Stimulated activated CD8-positive, alpha-beta memory T cell treated with anti-CD3 and anti-CD28 coated beads, Interleukin-4, amount 100 ng/mL, for 48 hours (primary cell): ENCODE measurements at places on chromosomes 6 and 20.

GRCh38 chr20:4411744-4412143 is 310.0 kb upstream of the PRND start:
- no peak for DNase-seq

DNA sequence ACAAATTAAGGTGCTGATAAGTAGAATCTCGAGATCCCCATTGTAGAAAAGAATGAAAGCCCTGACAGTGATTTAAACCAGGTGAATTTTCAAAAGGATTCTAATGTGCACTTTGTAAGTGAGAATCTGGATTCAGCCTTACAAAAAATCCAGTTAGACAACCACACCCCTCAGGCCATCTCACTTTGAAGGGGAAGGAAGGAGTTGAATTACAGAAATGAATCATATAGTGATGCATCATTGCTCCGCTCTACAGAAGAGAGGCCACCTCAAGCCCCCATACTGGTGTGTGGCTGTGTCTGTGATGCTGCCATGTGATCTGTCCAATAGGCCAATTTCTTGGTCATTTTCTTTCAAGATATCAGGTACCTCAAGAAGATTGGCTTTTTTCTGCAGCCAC is 85.5 kb upstream of the NT5E start:
- peak; percentile 36 for DNase-seq

GRCh38 chr6:169577974-169578373 is 123.9 kb downstream of the WDR27 start:
- DNase-seq = no peak

DNA sequence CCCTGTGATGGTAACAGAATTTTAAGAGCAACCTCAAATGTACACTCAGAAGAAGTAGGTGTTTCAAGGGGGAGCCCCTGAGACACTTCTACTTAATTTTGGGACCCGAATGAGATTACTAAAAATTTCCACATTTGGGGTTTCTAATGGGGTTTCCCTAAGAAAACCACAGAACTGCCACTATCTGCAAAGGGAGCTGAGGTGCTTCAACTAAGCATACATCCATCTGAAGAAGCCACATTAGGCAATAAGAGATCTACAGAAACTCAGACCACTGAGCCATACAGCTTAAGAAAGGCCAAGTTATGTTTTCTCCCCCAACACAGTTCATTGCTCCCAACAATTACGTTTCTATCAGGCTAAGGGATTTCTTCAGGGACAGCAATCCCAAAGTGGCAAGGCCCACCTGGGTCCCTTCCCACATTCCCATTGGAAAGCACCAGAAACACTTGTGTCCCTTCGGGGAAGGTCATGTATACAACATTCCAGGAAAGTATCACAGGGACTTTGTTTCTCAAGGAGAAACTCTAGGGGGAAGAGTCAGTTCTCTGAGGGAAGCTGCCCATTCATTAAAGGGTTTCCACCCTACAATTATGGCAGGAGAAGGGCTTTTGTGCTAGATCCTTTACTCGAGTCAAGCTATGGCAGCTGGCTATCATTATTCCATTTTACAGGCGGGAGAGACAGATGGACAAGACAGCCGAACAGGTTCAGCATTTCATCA is 5.0 kb downstream of the BCL2L1 start:
- DNase-seq = no peak

DNA sequence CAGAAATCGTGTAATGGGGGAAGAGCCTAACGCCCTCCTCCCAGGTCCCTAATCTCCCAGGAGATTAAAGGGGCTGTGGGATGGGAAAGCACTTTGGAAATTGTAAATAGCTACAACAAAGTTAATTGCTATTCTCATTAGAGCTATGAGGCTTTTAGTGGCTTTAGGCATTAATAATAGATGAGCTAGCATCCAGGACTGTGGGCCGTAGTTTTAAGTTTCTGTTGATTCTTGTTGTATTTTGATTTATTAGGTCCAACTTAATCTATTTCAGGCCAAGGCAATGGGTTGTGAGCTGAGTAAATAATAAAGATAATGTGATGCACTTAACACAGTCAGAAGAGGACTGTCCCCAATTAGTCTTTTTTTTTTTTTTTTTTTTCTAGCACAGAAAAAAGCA is 67.7 kb downstream of the ANKRD6 start:
- DNase-seq = no peak

GRCh38 chr20:41011551-41012067 is 17.0 kb upstream of the TOP1 start:
- no peak for DNase-seq

DNA sequence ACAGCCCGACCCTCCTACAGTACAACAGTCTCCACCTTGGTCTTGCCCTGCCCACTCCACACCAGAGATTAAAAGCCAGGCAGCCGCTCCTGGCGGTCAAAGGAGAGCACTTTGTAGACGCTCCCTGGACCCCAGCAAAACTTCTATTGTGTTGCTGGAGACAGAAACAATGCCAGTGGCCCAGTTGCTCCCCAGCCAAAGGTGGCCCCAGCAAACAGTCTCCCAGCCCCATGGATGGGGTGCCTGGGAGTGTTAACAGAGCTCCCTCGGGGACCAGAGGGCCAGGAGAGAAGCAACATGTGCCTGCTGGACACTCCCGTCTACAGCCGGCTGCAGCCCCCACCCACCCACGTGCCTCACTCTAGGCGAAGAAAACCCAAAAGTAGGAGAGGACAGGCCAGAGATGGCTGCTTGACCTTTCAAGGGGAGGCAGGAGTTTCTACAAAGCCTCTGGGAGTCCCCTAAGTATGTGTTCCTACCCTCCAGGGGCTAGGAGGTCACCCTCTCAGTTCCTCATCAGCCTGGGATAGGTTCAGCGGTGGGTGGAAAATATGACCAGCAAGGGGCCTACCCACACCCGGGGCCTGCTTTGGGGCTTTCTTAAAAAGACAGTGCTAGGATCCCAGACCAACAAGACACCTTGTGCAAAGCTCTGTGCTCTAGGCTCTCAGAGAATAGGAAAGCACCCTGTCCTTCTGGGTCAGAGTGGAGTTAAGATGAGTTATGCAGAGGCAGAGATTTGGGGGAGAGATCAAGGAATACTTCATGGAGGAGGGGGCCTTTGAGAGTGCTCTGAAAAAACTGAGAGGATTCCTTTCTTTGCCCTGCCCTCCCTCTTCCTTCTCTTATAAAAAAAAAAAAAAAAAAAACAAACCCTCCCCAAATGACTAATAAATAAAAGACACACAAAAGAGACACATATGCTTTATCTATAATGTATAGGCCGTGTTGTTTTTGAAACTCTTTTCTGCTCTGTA is 19.0 kb upstream of the PREX1 start:
- DNase-seq = peak; percentile 81

DNA sequence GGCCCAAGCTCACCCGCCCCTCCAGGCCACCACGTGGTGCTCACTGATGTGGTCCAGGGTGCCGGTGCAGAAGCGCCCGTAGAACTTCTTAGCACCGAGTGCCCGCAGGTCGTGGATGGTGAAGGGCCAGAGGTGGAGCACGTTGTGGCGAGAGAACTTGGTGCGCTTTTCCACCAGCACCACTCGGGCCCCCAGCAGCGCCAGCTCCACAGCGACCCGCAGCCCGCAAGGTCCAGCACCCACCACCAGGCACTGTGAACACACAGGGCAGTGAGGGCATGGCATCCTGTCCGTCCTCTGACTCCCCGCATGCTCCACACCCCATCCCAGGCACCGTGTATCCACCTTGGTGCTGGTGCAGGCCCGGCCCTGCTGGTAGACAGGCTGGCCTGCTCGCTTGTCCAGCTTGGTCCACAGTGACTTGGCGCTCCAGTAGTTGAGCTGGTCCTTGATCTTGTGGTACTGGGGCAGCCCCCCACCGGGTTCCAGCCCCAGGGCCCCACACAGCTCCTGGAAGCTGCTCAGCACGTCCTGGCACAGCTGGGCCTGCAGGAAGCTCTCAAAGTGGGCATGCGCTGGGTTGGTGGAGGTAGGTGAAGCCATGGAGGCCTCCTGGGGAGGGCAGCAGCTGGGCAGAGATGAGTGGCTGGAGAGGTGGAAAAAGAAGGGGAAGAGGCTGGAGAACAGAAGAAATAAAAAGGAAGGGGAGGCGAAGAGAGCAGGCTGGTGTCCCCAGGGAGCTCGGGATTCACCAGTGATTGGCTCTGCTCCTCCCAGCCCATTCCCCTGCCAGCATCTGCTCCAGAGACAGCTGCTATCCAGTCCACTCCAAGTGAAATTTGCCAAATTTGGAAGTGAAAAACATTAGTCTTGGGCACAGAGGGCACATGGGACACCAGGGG is 1.7 kb downstream of the MICAL1 start:
- no peak for DNase-seq

DNA sequence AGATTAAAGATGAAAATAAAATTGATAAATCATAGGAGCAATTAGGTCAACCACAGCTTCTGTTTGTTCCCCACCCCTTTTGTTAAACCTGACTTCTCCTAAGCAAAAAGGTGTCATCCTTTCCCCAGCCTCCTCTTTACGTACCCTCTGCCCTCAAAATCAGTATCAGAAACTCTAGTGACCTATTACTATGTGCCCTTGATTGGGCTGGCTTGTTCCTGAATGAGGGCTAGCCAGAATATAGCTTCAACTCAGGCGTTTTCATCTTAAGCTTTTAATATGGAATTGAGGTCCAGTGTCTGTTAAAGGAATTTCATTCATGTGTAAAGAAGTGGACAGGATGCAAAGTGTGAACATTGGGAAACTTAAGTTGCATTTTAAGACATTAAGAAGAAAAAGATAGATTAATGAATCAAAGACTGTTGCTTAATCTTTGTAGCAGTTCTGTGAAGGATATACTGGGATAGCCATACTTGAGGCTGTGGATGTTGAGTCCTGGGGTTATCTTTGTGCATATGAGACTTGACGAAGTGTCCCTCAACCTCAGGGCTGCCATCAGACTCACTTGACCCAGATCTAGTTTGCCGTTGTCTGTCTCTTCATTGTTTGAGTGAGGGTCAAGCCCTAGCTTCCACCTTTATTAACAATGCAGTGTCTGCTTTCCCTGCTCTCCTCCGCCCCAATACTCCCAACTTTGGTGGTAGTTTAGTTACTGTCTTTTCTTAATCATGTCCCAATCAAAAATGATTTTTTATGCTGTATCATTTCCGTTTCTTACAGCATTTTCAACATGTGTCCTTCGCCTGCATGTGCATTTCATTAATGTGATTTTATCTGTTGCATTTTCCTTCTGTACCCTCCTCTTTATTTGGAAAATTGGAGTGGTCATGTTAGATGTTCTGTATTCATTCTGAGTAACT is 1.9 kb downstream of the TBPL1 start:
- no peak for DNase-seq

DNA sequence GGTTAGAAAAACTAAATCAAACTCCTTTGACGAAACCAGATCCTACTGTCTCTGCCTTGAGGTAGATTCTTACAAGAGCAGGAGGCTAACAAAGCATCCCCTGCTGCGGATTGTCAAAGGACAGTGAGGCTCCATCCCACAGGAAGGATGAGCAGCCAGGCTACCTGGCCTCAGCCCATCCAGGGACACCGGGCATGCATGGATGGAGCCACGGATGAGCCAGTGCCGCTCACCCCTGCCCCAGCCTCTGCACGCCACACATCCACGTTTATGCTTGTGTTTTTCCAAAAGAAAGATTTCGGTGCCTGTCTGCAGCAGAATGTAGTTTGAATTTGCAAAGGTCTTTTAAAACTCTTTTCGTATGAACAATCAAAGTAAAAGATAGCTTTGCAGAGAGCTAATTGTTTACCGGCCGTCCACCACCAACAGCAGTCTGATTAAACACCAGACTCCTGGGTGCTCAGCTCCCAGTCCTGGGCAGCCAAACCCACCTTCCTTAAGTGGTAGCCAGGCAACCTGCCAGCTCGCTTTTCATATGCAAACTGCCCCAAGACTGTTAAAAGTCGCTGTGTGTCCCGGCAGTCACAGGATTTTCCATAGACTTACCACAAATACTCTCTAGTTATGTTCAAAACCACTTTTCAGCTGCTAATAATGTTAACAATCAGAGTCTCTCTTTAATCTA is 999 bp downstream of the THBS2 start:
- DNase-seq = no peak

- DNase-seq = no peak
Measured at GRCh38 chr6:126531840-126532239, 191.9 kb downstream of the CENPW start.

DNA sequence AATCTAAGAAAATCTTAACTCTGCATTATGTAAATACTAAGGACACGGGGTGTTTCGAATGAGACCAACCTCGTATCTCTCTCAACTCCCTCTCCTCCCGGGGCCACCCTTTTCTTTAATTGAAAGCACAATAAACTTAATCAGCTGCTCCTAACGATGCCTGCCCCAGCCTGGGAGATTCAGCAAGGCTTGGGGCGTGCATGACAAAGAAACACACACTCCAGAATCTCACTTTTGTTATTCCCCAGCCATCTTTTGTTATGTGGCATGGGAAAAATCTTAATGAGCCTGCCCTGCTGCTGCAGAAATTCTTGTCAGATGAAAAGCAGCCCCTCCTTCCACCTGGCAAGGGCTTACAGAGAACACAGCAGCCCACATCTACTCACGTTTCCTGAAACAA is 117.4 kb downstream of the TTLL2 start:
- no peak for DNase-seq

DNA sequence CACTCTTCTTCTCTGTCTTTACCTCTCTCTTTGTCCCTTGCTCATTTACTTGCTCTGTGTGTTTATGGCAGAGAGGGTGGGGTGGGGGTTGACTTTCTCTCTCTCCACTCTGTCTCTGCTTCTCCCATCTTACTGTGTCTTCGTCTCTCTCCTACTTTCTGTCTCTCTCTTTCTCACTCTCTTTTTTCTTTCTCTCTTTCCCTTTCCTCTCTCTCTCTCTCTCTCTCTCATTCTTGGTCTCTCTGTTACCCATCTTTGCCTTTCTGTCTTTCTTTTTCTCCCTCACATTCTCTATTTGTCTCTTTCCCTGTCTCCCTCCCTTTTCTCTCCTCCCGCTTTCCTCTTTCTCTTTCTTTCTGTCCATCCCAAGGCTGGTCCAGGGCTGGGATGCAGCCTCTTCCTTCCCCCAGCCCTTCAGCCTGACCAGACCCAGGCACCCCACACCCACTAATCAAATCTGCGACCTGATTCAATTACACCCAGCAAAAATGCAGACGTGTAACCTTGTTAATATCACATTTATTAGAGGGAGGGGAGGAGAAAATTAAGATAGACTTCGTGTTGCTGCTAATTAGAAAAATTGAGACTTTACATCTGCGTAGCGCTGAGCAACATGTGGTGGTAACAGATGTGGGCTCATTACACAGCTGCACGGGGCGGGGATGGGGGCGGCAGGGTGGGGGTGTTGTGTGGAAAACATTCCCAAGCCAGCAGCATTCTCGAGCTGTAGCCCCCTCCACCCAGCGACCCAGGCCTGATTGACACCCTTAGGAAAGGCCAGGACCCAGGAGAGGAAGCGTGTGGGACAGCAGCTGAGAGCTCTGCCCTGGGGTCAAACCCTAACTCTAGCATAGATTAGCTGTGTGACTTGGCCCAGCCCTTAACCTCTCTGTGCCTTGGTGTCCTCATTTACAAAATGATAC is 124.9 kb upstream of the MAFB start:
- DNase-seq = no peak
